ENCODE measurements at places on chromosomes 7 and 10.
A peak's percentile ranks its signal among the peaks of the same experiment; 100 is the strongest.

- DNase-seq = no peak
Observed at GRCh38 chr10:86336341-86336740, 30.3 kb downstream of the GRID1 start.

DNA sequence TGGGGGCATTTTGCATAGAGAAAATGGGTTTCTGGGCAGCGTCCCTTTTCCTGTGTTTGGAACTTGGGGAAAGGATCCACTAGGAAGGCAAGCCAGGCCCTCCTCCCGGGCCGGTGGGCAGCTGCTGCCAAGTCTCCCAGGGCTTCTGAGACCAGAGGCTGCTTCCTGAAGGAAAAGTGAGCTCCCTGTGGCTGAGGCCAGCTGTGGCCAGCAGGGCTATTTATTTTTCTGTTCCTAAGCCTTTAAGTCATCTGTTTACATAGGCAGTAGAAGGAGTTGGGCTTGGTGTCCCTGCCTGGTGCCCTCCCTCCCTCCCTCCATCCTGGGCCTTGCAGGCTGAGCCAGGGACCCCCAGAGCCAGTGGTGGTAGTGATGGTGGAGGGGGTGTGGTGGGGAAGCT lies 70.5 kb upstream of the COL13A1 start:
- no peak for DNase-seq

DNA sequence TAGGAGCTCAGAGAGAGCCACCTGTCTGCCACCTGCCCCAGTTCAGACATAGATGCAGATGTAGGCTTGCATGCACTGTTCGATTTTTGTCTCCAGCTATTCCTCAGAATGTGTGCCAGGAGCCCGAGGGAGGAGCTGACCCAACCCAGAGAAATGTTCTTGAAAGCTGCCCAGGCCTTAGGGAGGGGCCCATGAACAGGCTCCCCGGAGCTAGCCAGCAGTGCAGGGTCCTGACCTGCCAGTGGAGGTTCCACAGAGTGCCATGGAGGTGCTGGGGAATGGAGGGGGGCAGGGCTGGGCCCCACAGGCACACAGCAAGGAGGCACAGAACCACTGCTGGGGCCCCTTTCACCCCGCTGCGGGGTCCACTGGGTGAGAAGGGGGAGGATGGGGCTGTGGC lies 29.6 kb upstream of the SFRP5 start:
- no peak for DNase-seq

- no peak for DNase-seq
Observed at GRCh38 chr7:123715198-123715597, 33.6 kb downstream of the WASL start.

GRCh38 chr7:128056901-128057300 lies 25.7 kb upstream of the LRRC4 start:
- DNase-seq = peak; percentile 65

DNA sequence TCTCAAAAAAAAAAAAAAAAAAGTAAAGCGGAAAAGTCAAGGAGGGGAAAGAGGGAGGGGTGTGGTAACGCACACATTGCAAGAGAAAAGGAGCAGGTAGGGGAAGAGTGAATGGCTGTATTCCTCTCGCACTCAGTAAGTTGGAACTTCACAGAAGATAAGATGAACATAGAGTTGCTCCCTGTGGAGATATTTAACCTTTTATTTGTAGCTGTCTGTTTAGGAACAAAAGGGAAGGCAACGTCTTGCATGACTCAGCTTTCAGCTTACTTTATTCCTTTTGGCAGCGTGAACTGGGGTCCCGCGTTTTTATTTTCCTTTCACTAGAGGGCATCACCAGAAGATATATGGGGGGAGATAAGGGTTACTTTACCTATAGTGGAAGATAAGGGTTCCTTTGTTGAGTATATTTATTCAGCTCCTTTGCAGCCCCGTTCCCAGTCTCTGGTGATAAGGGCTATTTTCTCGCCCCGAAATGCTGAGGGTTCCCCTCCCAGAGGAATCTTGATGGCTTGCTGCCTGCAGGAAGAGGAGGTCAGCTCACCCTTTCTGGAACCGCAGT lies 78.5 kb downstream of the APBB1IP start:
- DNase-seq = no peak

GRCh38 chr10:35466170-35466569 lies 129.9 kb downstream of the CCNY start:
- no peak for DNase-seq

GRCh38 chr7:96080027-96080426 lies 241.9 kb downstream of the SLC25A13 start:
- DNase-seq = no peak

DNA sequence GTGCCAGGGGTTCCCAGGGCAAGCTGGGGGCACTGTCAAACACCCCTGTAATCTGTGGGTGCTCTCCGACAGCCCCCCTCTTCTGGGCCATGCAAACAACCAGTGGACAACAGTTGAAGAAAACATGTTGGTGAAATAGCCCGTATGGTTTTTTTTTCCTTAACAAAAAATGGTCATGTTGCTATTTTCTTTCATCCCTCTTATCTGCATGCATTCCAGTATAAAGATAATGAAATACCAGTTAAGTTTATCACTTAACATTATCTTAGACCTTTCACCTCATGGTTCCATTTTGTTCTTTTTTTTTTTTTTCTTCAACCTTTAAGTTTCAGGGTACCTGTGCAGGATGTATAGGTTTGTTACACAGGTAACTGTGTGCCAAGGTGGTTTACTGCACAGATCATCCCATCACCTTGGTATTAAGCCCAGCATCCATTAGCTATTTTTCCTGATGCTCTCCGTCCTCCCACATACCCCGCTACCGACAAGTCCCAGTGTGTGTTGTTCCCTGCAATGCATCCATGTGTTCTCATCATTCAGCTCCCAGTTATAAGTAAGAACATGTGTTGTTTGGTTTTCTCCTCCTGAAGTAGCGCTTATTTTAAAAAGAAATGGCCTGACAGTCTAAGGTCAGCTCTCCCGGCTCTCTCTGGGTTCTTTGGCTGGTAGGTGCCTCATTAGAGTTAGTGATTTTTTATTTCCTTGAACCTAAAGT lies 110.1 kb downstream of the NRP1 start:
- no peak for DNase-seq

DNA sequence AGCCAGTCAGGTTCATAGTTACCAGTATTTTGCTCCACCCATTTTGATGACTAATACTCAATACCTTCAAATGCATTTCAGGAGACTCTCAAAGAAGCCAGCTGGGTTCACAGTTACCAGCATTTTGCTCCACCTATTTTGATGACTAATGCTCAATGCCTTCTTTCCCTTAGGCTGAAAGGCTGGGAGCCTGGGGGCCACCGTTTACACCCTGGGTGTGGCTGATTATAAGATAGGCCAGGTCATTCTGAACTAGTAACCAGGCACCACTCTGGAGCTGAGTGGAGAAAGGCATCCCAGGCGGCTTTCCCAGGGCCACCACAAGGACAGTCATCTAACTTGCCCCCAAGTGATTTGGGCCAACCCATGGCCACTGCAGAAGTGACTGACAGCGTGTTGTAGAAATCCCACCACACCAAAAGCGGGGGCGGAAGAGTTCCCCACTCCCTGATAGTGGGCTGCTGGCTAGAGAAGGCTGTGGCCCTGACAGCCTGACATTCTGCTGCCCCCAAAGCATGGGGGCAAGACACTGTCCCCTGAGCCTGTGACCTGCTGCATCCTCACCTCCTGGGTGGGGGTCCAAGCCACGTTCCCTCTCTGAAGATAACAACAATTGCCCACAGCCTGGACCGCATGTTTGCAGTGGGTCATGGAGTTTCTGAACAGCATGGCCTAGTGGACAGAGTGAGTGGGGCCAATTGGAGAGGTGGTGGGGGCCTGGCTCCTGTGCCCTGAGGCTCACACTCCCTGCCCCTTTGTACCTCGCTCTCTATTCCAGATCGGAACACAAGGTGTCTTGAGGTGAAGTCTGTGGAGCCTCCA lies 23.0 kb upstream of the ZNF488 start:
- DNase-seq = no peak

DNA sequence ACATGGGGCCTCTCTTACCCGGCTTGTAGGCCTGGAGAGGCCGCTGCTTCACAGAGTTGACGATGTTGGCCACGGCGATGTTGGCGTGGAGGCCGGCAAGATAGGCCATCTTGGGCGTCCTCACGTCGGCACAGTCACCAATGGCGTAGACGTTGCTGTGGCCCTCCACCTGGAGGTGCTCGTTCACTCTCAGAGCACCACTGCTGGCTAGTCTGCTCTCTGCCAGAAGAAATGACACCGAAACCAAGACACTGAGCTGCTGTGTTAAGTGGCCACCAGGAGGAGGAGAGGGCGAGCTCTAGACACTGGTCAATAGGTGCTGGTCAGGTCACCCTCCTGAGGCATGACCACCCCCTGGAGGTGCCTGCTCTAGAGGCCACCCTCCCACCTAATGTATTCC lies 17.7 kb downstream of the AIFM2 start:
- no peak for DNase-seq

- DNase-seq = no peak
Observed at GRCh38 chr7:139561-140243, 52.7 kb upstream of the FAM20C start.

DNA sequence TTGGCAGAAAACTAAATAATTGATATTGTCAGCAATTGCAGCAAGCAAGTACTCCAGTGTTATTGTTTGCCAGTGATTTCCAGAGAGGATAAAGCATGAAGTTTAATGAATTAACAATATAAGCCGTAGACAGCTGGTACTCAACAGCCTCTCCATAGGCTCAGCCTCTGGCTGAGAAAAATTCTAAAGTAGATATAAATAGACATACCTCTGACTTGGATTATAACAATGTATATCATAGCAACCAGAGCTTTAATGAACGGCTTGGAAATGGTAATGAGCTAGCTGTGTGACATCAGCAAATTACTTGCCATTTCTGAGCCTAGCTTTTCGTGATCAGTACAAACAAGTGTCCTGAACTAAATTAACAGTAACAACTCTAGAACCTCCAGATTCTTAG lies 1055.4 kb upstream of the AUTS2 start:
- no peak for DNase-seq
